Small intestine (tissue), 16 donors: ENCODE measurements at places on chromosomes 2 and 18. TPM values are rescaled to one million over a fixed set of nuclear protein-coding genes. Genes with fewer than 3 reads are reported as not detected.

DNA sequence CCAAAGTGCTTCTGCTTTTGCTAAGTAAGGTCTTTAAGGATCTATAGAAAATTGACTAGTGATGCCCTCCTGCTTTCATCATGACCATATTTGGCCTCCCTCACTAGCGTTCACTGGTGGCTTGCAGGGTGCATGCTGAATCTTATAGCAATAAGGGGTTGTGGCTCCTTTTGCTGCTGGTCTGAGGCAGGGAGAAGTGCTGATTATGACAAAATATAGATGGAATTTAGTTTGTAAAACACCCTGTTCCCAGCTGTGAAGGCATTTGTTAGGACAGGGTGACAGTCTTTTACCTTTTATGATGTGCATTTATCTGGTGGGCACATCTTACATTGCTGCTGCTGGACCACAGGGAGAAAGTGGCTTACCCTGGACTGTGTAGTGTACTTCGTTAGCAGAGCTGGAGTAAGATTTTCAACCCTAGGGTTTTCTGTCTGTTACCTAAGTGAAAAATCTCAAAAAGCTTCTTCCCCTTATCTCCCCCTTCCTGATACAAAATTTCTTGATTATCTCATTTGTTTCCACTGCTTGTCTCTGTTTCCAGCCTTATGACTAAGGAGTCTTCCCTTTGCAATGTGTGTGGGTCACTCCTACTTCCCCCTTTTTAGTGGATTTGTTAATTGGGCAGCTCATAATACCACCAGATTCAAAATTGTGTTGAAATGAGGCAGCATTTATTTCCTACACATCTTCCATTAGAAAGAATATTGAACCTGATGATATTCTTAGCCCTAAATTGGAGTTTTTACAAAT is 21.2 kb upstream of the RPL37A start:
- DNase-seq = no peak
- H3K27ac ChIP-seq = no peak overlapping the region
- H3K36me3 ChIP-seq = peaks cover 6% of the 10 kb centered on the region
- no peak overlapping the region for H3K4me3 ChIP-seq

The C2orf72 gene
- polyA plus RNA-seq = 6.5 TPM

The VWA3B gene
- polyA plus RNA-seq = 1.4 TPM

DNA sequence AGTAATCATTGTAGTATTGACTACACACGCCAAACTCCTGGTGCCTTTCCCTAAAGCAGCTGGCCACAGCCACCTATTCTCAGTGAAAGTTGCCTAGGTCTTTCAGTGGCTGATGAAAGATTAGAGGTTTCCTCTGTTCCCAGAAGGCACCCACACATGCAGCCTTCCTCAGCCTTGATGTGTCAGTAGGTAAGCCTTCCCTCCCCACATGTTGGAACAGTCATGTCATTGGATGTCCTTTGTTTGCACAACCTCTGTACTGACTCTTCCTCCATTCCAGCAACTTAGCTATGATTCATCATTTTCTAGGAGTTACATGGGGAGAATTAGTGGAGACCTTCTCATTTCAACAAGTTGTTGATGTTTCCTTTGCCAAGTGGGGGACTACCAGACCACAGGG is 630.8 kb upstream of the SLC39A10 start:
- H3K27ac ChIP-seq = no peak overlapping the region
- no peaks in the 10 kb centered on the region for H3K27me3 ChIP-seq
- no peak overlapping the region for H3K4me3 ChIP-seq

The LRRTM4 gene
- 0.09 TPM for polyA plus RNA-seq

DNA sequence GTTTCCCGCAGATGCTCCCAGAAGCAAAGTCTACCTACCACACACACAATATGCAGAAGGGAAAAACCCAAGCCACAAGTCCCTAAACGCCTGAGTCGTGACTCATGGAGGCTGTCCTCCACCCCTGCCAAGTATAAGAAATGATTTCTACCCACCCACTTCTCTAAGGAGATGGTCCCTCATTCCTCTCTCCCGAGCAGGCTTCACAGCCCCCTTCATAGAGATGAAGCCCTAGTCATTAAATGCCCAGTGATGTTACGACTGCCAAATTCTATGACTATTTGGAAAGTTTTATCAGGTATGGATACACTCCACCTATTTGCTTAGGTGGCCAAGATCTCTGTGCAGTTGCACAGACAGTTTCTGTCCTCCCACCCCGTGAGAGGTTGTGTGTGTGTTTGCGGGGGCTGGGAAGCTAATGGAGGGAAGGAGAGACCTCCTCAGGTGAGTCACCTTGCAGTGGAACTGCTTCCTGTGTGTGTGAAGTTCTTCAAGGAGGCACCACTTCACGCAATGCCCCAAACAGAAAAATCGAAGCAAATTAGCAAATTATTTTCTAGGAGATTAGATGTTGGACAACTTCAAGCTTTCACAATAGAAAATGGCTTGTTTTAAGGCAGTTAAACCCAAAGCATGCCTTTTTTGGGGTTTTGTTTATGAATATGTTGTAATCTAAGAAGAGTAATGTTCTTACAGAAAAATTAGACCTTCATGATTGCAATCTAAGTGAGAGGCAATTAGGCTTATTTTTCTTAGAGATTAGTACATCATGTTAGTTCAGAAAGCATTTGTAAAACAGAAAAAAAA is 175.2 kb downstream of the TGIF1 start:
- H3K36me3 ChIP-seq = no peaks in the 10 kb centered on the region
- H3K27me3 ChIP-seq = no peaks in the 10 kb centered on the region
- peak overlapping the region; percentile 56 for H3K27ac ChIP-seq
- no peak overlapping the region for H3K4me3 ChIP-seq
- peaks cover 39% of the 10 kb centered on the region for H3K4me1 ChIP-seq
- DNase-seq = peak; percentile 61

The RGPD8 gene
- 3.7 TPM for polyA plus RNA-seq

The ZNF512 gene
- polyA plus RNA-seq = 10.0 TPM

The PNPT1 gene
- polyA plus RNA-seq = 22.8 TPM

GRCh38 chr2:20327370-20327769 is 23.3 kb downstream of the PUM2 start:
- H3K36me3 ChIP-seq = peaks cover 24% of the 10 kb centered on the region
- no peak overlapping the region for H3K27ac ChIP-seq
- no peak overlapping the region for H3K4me3 ChIP-seq
- H3K27me3 ChIP-seq = no peaks in the 10 kb centered on the region
- peaks cover 9% of the 10 kb centered on the region for H3K4me1 ChIP-seq

- DNase-seq = no peak
- H3K27me3 ChIP-seq = no peaks in the 10 kb centered on the region
- no peak overlapping the region for H3K27ac ChIP-seq
- no peak overlapping the region for H3K4me3 ChIP-seq
- H3K36me3 ChIP-seq = no peaks in the 10 kb centered on the region
These were observed 40.6 kb upstream of the CCBE1 start for GRCh38 chr18:59737776-59738300.

The SULT1C4 gene
- polyA plus RNA-seq = 13.3 TPM

DNA sequence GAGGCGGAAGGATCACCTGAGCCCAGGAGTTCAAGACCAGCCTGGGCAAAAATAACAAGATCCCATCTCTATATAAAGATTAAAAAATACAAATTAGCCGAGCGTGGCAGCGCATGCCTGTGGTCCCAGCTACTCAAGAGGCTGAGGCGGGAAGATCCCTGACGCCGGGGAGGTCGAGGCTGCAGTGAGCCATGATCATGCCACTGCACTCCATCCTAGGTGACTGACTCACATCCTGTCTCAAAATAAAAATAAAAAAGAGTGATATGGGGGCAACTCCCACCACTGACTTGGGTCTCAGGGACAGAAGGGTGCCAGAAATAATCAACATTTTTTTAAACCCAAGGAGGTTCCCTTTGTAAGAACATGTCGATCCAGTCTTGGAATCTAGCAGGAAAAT is 37.6 kb downstream of the ZNF516 start:
- H3K27me3 ChIP-seq = no peaks in the 10 kb centered on the region
- H3K4me1 ChIP-seq = no peaks in the 10 kb centered on the region
- H3K36me3 ChIP-seq = peaks cover 57% of the 10 kb centered on the region
- no peak for DNase-seq

DNA sequence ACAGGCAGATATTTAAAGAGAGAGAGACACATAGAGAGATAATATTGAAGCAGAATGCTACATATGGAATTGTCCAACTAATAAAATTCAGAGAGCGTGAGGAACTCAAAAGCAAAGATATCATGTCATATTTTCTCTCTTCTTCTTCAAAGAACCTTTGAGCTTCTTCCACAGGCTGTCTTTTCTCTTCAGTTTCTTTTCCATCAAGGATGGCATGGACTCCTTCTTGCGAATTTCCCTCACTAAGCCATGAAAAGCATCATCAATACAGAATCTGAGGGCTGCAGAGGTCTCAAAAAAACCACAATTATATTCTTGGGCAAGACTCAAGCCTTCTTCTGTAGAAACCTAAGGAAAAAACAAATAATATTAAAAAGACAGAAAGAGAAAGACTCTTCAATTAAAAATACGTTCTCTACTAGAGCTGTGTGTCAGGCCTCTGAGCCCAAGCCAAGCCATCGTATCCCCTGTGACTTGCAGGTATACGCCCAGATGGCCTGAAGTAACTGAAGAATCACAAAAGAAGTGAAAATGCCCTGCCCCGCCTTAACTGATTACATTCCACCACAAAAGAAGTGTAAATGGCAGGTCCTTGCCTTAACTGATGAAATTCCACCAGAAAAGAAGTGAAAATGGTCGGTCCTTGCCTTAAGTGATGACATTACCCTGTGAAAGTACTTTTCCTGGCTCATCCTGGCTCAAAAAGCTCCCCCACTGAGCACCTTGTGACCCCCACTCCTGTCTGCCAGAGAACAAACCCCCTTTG is 371.9 kb downstream of the RIT2 start:
- H3K36me3 ChIP-seq = no peaks in the 10 kb centered on the region
- H3K4me3 ChIP-seq = no peak overlapping the region
- H3K4me1 ChIP-seq = no peaks in the 10 kb centered on the region
- H3K27ac ChIP-seq = no peak overlapping the region
- no peaks in the 10 kb centered on the region for H3K27me3 ChIP-seq
- no peak for DNase-seq

- H3K27me3 ChIP-seq = no peaks in the 10 kb centered on the region
- no peak overlapping the region for H3K4me3 ChIP-seq
- H3K4me1 ChIP-seq = no peaks in the 10 kb centered on the region
These were observed 53.3 kb upstream of the DCC start for GRCh38 chr18:52286675-52287074.

DNA sequence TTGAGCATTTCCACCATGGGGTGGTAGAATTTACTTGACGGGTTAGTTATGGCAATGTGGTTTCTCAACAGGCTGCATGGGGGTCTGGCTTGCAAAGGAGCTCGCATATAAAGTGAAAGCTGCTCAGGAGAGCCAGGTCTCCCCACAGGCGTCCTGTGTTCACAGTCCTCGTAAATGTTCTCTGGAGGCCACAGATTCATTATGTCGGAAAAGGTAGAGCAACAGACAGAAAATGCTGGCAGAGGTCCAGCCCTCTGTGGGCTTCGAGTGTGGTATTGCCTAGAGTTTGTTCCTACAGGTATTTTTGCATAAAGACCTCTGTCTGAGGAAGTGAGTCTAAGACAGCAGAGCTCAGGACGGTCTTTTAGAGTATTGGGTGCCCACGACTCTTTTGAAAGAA is 96.4 kb downstream of the CDCA7 start:
- H3K4me1 ChIP-seq = no peaks in the 10 kb centered on the region
- no peak overlapping the region for H3K27ac ChIP-seq
- no peak overlapping the region for H3K4me3 ChIP-seq
- peak; percentile 7 for DNase-seq

The PID1 gene
- polyA plus RNA-seq = 4.9 TPM

DNA sequence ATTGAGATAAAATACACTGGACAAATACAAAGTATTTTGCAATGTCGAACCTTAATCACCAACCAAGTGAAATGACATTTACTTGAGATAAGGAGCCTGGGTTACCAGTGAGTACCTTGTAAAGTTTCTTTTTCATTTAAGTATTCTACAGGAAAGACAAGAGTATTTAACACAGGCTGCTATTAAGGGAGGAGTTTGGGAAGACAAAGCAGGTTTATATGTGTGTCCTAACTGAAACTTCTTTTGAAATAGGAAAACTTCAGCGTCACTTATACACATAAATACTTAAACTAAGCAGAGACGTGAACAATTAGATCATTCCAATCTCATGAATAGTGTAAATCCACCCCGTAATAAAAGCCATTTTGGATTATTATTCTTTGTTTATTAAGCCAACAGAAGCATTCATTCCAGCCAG is 126.7 kb upstream of the CYP26B1 start:
- no peak overlapping the region for H3K27ac ChIP-seq
- no peaks in the 10 kb centered on the region for H3K36me3 ChIP-seq
- H3K4me1 ChIP-seq = peaks cover 36% of the 10 kb centered on the region
- no peaks in the 10 kb centered on the region for H3K27me3 ChIP-seq
- no peak overlapping the region for H3K4me3 ChIP-seq
- DNase-seq = peak; percentile 65

DNA sequence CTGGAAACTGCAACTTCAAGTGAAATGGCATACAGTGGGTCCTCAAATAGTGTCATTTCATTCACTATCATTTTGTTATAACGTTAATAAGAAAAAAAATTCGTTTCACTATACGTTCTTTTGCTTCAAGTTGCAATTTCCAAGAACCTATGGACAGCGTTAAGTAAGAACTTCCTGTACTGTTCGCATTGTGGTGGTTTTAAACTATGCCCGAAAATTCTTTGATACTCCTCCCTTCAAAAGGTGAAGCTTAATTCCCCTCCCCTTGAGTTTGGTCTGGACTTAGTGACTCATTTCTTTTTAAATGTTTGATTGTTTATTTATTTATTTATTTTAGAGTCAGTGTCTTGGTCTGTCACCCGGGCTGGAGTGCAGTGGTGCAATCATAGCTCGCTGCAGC is 20.7 kb downstream of the GNLY start:
- H3K4me3 ChIP-seq = no peak overlapping the region
- peaks cover 2% of the 10 kb centered on the region for H3K4me1 ChIP-seq
- no peaks in the 10 kb centered on the region for H3K27me3 ChIP-seq
- DNase-seq = no peak
- no peaks in the 10 kb centered on the region for H3K36me3 ChIP-seq
- H3K27ac ChIP-seq = no peak overlapping the region

GRCh38 chr2:33094303-33094702 is 147.6 kb downstream of the LTBP1 start:
- H3K27ac ChIP-seq = no peak overlapping the region
- no peak overlapping the region for H3K4me3 ChIP-seq
- H3K27me3 ChIP-seq = no peaks in the 10 kb centered on the region
- H3K36me3 ChIP-seq = no peaks in the 10 kb centered on the region

GRCh38 chr18:46793565-46793964 is 36.7 kb upstream of the ST8SIA5 start:
- H3K27me3 ChIP-seq = no peaks in the 10 kb centered on the region
- H3K4me1 ChIP-seq = no peaks in the 10 kb centered on the region
- no peak overlapping the region for H3K4me3 ChIP-seq
- H3K36me3 ChIP-seq = no peaks in the 10 kb centered on the region
- no peak overlapping the region for H3K27ac ChIP-seq

DNA sequence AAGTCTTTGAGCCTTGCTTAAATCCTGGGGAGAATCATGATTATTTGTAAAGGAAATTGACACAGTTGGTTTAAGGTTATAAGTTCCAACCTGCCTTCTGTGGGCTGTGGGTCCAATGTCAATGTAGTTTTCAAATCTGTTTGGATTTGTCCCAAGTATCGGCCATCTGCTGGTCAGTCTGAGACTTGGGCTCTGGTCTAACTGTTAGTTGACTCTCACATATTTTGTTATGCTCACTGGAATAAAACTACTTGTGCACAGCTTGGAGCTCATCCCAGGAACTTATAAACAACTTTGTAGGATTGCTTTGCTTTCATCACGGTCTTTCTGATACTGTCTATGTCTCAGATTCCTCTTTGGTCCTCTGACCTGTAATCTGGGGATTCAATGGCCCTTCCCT is 1026.2 kb upstream of the ZEB2 start:
- H3K27ac ChIP-seq = no peak overlapping the region
- no peak for DNase-seq
- H3K4me1 ChIP-seq = no peaks in the 10 kb centered on the region
- H3K36me3 ChIP-seq = no peaks in the 10 kb centered on the region

The PSD4 gene
- 24.7 TPM for polyA plus RNA-seq
